NCI-H1436 (cell line): ENCODE measurements at places on chromosomes 6 and 20.
A peak's percentile ranks its signal among the peaks of the same experiment; 100 is the strongest.

GRCh38 chr20:9204979-9205378 is 136.1 kb downstream of the PLCB4 start:
- no peak for DNase-seq

DNA sequence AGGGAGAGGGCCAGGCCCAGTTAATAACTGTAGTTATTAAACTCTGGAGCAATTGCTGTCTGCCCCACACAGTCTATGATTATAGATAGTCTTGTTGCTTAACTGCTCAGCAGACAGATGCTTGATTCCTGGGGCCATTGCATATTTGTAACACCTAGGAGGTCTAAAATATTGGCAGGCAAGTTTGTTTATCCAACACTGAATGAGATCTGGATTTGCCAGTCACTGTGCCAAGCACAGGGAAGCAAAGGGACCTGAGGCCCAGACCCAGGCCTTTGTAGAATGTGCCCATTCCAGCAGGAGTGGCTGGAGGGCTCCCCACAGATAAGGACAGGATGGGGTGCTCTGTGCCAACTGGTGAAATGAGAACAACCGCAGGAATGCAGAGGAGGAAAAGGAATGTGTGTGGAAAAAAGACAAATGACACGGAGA is 17.6 kb upstream of the ENTPD6 start:
- no peak for DNase-seq

DNA sequence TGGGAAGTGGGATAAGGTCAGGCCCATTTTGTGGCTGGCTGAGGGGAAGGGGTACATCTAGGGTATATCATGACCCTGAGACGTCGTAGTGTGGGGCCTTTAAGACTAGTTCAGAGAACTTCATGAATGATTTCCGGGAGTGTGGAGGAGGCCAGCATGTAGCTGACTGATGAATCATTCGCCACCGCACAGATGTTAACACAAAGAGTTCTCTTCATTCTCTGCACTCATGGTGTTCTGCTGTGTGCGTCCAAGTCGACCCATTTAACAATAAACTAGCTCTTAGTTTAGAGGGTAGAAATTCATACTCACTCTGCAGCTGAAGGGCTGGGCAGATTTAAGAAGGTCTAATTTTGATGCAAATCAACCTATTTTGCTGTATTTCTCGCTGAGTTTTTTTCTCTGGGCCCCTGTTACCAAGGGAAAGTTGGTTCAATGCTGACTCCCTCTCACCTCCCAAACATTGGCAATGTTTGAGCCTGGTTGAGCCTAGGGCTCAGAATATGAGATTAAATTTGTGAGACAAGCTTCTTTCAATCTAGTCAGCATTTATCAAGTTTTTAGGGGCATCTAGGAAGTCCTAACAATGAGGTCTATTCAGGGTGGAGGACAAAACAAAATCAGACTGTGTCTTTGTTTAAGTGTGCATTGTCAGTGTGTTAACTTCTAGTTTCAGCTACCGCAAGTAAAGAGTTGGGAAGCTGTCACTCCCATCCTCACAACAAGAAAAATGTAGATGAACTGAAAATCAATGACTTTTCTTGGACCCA is 106.8 kb upstream of the CBLN4 start:
- DNase-seq: no peak

DNA sequence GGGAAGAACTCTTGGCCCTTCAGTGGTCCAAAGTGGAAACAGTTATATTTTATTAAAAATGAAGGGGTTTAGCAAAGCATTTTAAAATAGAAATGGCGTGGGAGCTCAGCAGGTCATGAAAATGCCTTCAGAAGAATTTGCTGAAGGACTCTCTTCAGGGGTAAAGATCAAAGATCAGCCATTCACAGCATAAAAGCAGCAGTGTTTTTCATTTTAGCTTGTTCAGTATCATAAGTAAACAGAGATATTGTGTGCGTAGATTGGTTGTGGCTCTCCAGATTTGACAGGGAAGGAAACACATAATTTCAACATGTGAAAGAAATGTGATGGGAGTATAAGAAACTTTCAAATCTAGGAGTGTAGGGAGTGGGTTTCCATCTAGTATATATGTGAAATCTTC is 519.2 kb upstream of the MAP3K7 start:
- DNase-seq: no peak

GRCh38 chr20:6909608-6910007 is 142.1 kb downstream of the BMP2 start:
- no peak for DNase-seq

DNA sequence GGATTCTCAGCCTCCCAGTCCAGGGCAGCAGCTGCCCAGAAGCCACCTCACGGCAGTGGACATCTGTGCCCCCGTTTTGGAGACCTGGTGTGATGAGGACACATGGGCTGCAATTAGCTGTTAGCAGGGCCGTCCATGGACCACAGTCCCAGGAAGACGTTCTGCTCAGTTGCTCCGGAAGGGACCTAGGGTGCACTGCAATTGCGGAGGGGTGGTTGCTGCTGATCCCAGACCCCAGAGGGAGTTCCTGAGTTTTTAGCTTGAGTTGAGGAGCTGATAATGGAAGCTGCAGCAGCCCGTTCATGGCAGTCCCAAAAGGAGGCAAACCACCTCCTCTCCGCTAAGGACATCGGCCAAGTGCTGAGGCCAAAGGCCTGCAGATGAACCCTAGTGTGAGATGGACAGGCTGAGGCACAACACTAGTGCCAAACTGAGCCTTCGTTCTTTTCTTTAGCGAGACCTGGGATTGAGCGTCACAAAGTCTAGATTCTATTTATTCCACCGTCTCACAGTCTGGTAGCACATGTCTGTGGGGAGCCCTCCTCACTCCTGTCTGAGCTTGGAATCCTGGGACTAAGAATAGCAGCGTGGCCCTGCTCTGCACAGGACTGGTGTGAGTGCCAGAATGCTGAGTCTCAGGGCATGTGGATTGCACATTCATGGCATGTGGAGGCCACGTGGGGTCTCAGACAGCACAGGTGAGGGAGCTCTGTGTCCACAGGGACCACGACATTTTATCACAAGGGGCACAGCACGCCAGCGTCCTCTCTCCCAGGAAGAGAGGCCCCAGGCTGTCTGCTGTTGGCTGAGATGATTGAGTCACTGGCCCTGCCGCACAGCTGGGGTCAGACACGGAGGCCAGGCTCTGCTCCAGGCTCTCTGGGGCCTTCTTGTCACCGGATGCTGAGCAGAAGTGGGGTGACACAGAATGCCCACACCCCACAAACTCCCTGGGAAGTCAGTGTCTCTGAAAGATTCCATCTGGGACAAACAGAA is 113.4 kb downstream of the PSMB1 start:
- no peak for DNase-seq

- DNase-seq: no peak
These were observed 80.5 kb downstream of the SASH1 start for GRCh38 chr6:148423133-148423532.

DNA sequence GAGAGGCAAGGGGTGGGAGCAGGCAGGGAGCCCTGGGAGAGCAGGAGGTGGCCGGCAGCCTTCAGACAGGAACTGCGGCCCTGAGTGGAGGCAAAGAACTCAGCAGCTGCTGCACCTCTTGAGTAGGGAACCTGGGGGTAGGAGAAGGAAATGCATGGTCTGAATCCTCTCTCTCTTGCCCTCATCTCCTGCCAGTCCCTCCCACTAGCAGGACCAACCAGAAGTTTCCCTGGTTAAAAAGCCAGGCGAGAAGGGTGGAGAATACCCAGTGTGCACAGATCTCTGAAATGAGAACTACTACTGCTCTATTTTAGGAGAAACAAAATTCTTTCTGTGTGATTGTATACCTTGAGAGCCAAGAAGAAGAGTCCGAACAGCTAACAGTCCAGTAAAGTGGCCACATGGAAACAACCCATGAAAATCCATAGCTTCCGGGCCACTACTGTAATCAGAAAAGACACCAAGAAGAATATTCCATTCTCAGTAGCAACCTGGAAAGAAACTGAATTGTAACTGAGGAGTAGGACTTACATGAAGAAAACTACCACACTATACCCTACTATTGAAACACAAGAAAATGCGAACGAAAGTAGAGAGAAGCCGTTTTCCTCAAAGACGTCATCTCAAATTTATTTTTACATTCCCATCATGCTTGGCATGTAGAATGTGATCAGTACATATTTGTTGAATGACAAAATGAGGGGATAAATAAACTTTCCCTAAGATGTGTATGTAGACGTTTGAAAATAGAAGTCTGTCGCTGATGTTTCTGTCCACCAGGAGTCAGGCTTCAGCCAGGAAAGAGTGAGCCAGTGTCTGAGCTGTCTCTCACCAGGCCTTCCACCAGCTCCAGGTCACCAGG is 25.6 kb downstream of the WRNIP1 start:
- DNase-seq: peak; percentile 8

- DNase-seq: no peak
These were observed 11.4 kb downstream of the MRPL14 start for GRCh38 chr6:44115866-44116265.

- DNase-seq: no peak
These were observed 46.6 kb upstream of the CCN6 start for GRCh38 chr6:112007254-112007653.

- no peak for DNase-seq
These were observed 25.9 kb downstream of the GNAS-AS1 start for GRCh38 chr20:58824843-58825242.

GRCh38 chr6:118660218-118660569 is 8.8 kb upstream of the CEP85L start:
- peak; percentile 86 for DNase-seq

DNA sequence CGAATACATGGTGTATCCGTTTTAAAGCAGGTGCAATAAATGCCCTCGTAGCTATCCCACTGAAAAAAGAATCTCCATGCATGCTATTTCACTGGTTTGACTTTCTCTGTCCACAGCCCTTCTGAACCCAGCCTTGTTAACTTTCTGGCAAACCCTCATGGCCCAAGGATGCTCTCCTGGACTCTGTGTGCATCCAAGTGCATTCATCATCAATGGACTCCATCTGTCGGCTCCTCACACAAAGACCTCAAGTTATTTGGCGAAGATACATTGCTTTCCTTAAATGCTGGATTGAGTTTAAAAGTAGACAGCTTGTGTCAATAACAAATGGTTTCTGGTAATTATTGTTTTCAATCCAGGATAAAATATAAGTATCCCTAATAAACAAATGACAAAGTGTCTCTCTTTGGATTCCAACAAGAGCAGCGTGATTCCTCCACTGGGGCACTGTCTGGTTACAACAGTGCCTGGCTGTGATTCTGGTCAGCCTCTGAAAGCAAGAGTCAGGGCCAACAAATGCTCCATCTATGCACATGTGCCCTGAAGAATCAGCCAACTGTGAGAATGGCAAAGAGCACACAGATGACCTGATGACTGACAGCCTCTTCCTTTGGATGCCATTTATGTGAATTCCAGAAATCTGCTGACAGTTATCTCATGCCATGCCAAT is 55.7 kb downstream of the FYN start:
- DNase-seq: no peak

DNA sequence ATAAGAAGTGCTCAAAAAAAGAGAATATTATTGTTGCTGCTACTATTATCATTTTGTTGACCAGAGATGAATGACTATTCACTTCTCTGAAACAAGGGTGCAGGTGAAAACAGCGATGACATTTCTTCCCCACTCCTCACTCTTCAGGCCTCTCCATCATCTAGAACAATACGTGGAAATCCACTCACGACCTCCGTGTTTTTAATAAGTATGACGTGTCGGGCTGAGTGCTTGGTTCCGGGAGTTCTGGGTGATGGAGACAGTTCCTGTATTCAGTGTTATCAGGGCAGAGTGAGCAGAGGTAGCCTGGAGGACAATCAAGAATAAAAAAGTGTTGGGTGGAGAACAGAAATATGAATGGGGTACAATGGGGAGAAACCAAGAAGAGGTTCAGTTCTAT is 130.0 kb upstream of the ZNF217 start:
- no peak for DNase-seq

DNA sequence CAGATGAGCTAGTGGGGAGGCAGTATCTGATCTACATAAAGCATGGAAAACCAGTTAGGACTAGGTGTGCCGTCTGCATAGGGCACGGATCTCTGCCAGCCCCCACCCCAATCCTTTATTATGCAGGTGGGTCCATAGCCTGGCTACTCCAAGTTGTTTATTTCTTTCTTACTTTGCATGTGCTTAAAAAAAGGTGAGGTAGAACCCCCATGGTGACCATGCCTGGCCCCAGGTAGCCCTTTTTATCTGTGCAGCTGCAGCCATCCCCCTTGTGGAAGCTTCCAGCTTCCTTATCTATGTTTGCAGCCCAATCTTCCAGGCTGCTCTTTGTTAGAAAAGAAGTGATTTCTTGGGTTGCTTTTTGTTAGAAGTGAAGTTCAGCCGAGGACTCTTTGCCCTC is 9.0 kb upstream of the TREM2 start:
- no peak for DNase-seq

DNA sequence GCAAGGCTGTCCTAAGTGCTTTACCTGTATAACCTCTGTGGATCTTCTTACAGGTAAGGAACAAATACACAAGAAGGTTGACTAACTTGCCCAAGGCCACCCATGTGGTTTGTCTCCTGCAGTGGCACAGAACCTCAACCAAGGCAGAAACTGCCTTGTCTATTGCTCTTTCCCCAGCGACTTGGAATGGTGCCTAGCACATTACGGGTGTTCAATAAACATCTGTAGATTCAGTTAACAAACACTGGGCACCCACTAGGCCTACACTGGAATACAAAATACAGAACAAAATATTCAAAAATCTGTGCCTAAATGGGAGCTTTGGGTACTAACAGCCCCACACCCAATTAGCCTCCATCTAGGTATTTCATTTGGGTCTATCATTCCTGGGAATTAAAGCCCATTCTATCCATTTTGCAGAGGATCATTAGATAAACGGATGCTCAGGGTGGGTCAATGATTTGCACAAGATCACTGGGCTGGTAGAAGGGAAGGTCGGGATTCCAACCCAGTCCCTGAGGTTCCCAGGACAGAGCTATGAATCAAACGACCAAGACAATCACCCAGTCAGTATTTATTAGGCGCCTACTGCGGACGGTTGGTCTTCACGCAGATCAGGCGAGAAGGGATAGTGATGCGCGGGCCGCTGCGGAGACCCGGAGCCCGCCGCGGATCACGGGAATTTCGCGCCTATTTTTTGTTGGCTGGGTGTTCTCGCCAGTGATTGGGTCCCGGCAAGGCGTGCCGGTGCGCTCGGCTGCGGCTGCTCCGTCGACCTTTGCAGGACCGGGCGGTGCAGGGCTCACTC is at the start of gene STK35:
TSS of gene STK35 (plus strand) at position 771 of the 808 bp plus-strand sequence. CDS start 55 bp downstream, outside the sequence.
- DNase-seq: peak; percentile 65

- DNase-seq: peak; percentile 19
These were observed 14.2 kb upstream of the FAM8A1 start for GRCh38 chr6:17585766-17586490.

GRCh38 chr6:5679270-5679669 is 327.5 kb downstream of the NRN1 start:
- no peak for DNase-seq
